ENCODE measurements at places on chromosomes 12 and 14. TPM values are rescaled to one million over a fixed set of nuclear protein-coding genes. Genes with fewer than 3 reads are reported as not detected.

The GPR84 gene
- 0.59 TPM for total RNA-seq

The SPTB gene
- total RNA-seq: not detected

The PTPN21 gene
- 0.12 TPM for total RNA-seq

The CIROP gene
- not detected for total RNA-seq

The CCDC92 gene
- total RNA-seq: 16.4 TPM

The PLEKHA5 gene
- 6.7 TPM for total RNA-seq

The IGF1 gene
- 1.1 TPM for total RNA-seq

The RNF212B gene
- not detected for total RNA-seq

The PMEL gene
- 0.23 TPM for total RNA-seq

The ARL1 gene
- total RNA-seq: 38.0 TPM

The ARF6 gene
- 171 TPM for total RNA-seq

The SALL2 gene
- total RNA-seq: 1.5 TPM

The MTERF2 gene
- total RNA-seq: 6.9 TPM

The STK38L gene
- total RNA-seq: 18.7 TPM

The KRT82 gene
- not detected for total RNA-seq

The C1QL4 gene
- total RNA-seq: not detected

The NUBPL gene
- 7.4 TPM for total RNA-seq

The GALNT8 gene
- 0.85 TPM for total RNA-seq

The NEDD1 gene
- total RNA-seq: 43.9 TPM

The C12orf54 gene
- total RNA-seq: not detected

The OVCH1 gene
- not detected for total RNA-seq

The TAS2R19 gene
- 2.0 TPM for total RNA-seq

The PTGER2 gene
- 97.6 TPM for total RNA-seq

The SAMD15 gene
- total RNA-seq: 0.14 TPM

The TSPAN9 gene
- not detected for total RNA-seq

The ASB8 gene
- total RNA-seq: 40.2 TPM

The PARPBP gene
- total RNA-seq: 27.2 TPM

The FAM90A1 gene
- total RNA-seq: 0.14 TPM

The ERP27 gene
- 5.4 TPM for total RNA-seq

The RPS6KA5 gene
- total RNA-seq: 48.1 TPM

The OR4K14 gene
- total RNA-seq: not detected

The RHOJ gene
- not detected for total RNA-seq

The INSM2 gene
- total RNA-seq: not detected

The TAS2R30 gene
- 3.4 TPM for total RNA-seq

The RNASE4 gene
- total RNA-seq: 0.75 TPM

The PA2G4 gene
- total RNA-seq: 293 TPM

The ARHGEF25 gene
- total RNA-seq: 0.70 TPM

The AHNAK2 gene
- not detected for total RNA-seq

The RHNO1 gene
- total RNA-seq: 49.2 TPM

The EPYC gene
- not detected for total RNA-seq

The MYRFL gene
- total RNA-seq: not detected

The KCNMB4 gene
- 0.32 TPM for total RNA-seq

The HOXC5 gene
- total RNA-seq: not detected

The IFNG gene
- total RNA-seq: 25.7 TPM
